ENCODE measurements at places on chromosomes 5 and 9.

- DNase-seq: no peak
Observed at GRCh38 chr9:4152876-4153275, 147.0 kb downstream of the GLIS3 start.

GRCh38 chr5:60699609-60700415 is at the start of gene DEPDC1B:
TSS of gene DEPDC1B (minus strand) at chr5:60700166. CDS start at chr5:60700093, 73 bp downstream.
- DNase-seq: peak; percentile 91

DNA sequence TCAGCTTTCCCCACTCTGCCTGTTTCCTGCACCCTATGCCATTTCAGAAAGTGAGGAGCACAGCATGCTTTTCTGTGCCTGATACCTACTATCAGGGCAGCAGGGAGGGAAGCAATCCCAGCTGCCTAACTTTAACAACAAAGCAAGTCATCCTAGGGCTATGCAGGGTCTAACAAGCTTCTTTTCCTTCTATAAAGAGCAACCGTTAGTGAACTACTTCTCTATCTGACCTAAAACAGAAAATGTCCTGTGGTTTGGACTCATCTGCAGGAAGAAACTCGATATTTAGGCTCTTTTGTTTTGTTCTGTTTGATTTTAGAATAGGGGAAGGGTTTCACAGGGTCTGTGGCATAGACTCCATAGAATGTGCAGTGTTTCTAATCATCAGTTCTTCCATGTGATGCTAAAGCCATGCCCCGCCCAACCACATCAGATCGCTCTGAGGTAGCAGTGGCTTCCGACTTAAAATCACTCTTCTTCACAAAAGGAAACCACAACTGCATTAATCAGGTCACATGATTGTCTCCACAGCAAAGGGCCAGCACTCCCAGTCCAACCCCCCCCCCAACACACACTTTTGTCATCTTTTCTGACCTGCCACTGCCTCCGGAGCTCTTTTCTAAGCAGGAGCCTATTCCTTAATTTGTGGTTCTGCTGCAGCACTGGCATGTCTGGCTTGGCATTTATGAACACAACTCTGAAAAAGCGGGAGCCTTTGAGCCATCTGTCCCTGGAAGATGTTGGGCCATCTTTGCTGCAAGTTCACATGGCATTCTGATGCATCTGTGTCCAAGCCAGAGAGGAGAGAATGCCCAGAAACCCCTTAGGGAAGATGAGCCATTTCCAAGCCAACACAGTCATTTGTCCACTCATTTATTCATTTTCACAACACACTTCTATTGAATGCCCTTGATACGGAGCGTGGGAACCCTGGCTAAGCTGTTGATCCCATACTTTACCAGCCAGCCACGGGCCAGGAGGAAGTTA is 71.6 kb downstream of the CFAP90 start:
- DNase-seq: no peak

DNA sequence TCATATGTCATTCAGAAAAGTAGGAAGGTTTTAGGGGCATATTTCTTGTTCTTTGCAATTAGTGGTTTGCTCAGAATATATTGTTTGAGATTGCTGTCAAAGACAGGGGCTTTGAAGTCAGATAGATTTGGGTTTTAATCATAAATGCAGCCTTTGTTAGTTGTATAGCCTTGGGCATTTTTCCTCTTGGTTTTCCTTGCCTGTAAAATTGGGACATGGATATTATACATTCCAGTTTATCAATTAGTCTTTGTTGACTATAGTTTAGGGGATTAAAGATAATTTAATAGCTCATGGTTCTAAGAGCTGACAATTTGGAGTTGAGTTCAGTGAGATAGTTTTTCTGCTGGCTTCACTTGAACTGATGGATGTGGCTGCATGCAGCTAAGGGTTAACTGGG is 88.9 kb downstream of the DMAC1 start:
- no peak for DNase-seq

DNA sequence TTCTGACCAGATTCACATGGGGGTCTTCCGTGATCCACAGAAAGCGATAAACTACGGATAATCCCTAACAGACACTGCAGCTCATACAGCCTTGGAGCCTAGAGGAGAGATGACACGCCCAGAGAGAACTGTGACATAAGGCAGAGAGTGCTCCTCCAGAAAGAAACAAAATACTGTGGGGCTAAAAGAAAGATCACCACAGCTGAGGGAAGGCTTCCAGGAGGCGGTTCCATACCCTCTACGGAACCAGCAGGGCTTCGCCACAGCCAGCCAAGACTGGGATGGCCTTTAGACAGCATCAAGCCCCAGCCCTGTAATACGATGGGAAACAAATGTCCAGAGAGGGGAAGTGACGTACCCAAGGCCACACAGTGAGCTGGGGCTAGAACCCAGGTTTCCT is 19.3 kb downstream of the GPX3 start:
- DNase-seq: no peak

DNA sequence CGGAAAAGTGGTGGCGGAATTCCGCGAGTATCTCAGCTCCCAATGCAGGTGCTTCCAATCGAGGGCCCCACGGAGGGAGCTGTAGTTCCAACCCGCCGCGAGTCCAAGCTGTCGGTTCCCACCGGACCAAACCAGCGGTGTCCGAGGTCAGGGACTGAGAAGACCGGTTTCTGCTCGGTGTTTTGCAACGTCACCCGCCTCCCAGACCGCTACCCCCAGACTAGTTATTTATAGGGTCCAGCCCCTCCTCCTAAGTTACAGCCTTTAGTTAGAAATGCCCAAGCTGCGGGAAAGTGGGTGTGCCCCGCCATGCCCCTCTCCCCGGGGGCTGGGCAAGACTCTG is 677 bp upstream of the MYORG start:
- DNase-seq: peak; percentile 67

- no peak for DNase-seq
Observed at GRCh38 chr5:77366717-77367500, 125.2 kb downstream of the WDR41 start.

DNA sequence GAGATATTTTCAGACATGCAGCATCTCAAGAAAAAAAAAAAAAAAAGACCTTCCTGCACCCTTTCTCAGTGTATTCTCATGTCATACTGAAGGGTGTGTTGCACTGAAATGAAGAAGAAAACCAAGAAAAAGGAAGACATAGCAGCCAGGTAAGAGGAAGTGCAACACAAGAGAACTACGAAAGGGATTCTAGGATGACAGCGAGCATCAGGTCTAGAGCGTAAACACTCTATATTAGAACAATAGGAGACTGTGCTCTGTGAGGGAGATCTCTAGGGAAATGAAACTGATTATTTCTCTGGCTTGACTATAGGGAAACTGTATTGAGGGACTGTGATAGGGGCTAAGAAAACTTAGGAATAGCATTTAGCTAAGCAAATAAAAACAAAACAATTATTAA is 30.0 kb downstream of the BTF3 start:
- DNase-seq: no peak

DNA sequence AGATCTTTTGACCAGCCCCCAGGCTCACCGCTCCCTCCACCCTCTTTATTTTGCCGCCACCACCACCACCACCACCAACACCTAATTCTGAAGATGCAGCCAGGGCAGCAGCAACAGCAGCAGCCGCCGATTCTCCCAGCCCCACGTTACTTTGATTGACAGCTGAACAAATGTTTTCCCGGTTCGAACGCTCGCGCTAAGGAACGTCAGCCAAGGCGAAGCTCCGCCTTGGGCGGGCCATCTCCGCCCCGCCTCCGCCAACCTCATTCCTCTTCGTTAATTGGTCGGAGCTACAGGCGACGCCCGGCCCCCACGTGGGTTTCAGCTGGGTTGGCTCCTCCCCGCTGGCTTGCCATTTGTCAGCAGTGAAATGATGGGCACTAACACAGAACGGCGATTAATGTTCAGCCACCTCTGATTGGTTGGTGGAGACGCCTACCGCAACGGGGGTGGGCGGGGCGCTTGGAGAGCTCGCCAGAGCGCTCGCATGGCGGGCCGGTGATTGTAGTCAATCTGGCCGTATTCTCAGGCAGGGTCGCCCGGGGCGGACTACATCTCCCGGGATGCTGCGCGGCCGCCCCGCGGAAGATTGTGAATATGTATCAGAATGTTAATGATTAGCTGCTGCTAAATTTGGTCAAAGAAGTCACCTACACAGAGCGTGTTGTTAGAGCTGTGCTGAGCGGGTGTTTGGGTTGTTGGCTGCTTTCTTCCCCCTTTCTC is at the start of gene TLE4:
Gene TLE4 (plus strand): TSS at position 657 of the 723 bp plus-strand sequence. CDS start 826 bp downstream, outside the sequence.
- DNase-seq: peak; percentile 99

- DNase-seq: no peak
Observed at GRCh38 chr9:24333629-24334028, 212.1 kb downstream of the IZUMO3 start.

DNA sequence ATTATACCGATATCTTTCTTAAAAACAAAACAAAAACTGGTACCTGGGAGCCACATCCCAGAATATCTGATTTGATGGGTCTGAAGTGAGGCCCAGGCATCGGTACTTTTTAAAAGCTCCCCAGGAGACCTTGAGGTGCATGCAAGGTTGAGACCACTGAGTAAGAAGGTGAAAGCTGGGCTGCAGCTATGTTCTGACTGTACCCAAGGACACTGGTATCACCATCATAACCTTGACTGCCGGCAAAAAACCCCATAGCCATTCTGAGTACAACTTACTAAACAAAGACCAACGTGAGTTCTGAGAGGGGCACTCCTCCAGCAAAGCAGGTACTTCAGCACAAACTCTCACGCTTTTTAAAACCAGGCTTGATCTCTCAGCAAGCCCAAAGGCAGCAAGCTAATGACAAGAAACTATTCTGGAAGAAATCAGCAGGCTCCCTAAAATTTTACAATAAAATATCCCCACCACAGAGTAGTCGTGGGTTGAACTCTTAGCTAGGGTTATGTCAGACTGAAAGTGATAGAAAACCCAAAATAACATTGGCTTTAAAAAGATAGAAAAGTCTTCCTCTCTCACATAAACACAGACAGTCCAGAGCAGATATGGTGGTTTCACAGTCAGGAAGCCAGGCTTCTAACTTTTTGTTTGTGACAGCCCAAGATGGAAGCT is 263.9 kb downstream of the SAXO1 start:
- DNase-seq: no peak

DNA sequence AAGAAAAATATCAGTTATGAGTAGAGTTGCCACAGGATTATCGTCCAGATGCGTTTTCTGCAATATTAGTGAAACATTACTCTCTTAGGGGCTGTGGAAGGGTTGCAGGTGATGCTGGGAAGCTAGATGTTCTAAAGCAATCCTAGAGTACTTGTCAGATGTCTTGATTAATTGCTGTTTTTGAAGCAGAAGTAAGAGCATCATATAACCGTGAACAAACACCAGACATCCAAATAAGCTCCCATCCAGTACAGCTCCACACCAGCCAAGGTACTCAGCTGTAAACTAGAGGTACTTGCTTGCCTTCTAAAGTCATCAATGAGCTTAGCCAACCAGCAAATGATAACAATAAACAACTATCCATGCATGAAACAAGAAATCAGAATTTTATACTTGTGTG is 131.1 kb downstream of the ST8SIA4 start:
- no peak for DNase-seq

- DNase-seq: no peak
Observed at GRCh38 chr5:10690460-10691440, 70.3 kb downstream of the DAP start.

GRCh38 chr9:116899337-116900006 is 212.4 kb downstream of the TRIM32 start:
- no peak for DNase-seq

DNA sequence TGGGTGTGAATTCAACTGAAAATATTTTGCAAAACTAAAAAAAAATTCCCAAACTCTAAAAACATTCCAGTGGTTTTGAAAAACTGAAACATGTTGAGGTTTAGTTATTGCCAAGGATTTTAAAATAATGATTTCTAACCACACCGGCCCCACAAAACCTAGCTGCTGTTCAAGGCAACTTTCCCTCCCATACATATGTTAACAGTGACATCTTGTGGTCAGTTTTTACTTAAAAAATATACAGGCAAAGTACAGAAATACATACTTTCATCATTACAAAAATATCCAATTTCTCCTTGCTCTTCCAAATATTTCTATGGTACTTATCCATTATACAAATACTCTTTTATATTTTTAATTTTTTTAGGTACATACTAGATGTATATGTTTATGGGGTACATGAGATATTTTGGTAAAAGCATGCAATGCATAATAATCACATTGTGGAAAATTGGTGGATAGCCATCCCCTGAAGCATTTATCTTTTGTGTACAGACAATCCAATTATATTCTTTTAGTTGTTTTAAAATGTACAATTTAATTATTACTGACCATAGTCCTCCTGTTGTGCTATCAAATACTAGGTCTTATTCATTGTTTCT is 34.4 kb upstream of the MRPS30 start:
- DNase-seq: no peak

DNA sequence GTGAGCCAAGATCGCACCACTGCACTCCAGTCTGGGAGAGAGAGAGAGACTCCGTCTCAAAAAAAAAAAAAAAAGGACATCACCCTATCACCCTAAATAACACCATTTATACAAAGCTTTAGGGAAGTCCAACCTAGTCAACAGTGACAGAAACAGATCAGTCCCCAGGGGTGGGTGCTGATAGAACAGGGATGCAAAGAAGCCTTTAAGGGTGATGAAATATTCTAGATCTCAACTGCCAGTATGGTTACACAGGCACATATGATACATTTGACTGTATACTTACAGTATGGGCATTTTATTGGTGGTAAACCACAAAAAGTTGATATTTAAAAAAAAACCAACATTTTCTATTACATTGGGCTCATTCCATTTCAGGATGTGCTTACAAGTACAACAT is 4.8 kb downstream of the RETREG1 start:
- no peak for DNase-seq

GRCh38 chr5:149175346-149176105 is 34.2 kb downstream of the ABLIM3 start:
- DNase-seq: no peak

GRCh38 chr5:54401515-54401914 is 54.0 kb upstream of the HSPB3 start:
- DNase-seq: no peak
